NAMALWA (cell line): ENCODE measurements at places on chromosomes 4 and X.

DNA sequence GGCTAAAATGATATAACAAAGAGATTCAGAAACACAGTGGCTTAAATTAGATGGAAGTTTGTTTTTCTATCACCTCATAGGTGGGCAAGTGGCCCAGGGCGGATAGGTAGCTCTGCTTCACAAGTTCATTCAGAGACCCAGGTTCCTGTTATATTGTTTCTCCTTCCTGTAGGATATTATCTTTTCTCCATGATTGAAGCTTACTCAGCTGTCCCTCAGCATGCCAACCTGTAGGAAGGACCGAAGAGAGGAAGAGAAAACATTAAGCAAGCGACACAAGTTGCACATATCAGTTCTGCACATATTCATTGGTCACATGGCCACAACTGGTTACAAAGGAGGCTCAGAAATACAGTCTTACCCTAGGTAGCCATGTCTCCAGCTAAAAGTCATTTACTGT, 6.9 kb downstream of the KLHL5 start:
- DNase-seq = no peak

GRCh38 chr4:184514121-184514988, 40.0 kb upstream of the IRF2 start:
- no peak for DNase-seq

GRCh38 chrX:115491766-115492165, 69.2 kb upstream of the PLS3 start:
- DNase-seq = no peak

DNA sequence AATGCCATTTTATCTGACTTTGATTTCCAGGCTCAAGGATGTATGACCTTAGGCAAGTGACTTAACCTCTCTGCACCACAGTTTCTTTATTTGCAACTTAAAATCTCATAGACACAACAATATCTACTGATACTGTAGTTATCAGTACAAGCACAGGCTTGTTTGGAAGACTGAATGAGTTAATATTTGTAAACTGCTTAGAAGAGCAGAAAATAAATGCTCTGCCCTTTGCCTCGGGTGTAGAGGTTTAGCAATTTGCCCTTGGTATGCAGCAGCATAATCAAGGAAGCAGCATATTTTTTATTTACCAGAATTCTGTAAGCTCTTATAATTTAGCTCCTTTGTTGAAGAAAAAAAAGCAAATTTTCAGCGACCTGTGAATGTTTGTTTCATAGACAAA, 2.9 kb upstream of the CXCL1 start:
- no peak for DNase-seq

GRCh38 chr4:79255793-79256192, 70.1 kb downstream of the NAA11 start:
- no peak for DNase-seq

GRCh38 chr4:1618438-1618837, 65.7 kb downstream of the FAM53A start:
- DNase-seq = no peak

DNA sequence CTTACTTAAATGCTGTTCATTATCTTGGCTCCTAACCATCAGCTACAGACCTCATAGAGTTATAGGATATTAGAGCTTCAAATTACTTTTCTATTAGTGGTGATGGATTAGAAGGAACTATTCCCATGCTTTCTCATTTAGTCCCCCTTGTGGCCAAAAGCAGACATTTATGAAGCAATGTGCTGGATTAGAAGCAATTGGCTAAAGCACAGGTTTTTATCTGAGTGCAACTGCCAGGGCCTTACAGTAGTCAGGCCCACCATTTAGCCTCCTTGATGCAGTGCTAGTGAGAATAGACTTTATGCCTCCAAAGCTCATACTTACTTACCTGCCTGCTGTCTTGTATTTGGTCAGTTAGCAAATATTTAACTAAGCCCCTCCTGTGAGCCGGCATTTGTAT, 93.0 kb downstream of the TSPAN7 start:
- DNase-seq = peak; percentile 44

GRCh38 chr4:137668885-137669545, 136.7 kb upstream of the PCDH18 start:
- DNase-seq = no peak

- DNase-seq = peak; percentile 59
These were observed 4.7 kb downstream of the RIPPLY1 start for GRCh38 chrX:106898462-106898861.

GRCh38 chrX:11382930-11383329, 89.7 kb downstream of the AMELX start:
- no peak for DNase-seq

DNA sequence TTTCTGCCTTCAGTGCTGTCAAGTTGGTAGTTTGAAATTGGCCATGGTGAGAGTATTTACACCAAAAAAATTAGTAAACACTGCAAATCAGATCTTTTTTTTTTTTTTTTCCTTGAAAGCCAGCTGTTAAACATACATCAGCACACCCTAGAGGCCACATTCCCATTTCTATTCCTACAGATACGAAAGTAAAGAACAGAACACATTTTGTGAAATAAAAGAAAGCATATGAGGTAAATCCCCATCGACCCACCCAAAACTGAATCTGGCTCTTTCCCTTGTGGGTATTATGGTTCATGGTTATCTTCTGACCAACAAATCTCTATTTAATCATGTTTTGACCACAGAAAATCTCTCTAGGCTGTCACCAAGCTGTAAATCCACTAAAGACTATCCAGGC, 41.8 kb upstream of the AP1AR start:
- DNase-seq = no peak

GRCh38 chrX:47247206-47247998, 14.6 kb downstream of the USP11 start:
- no peak for DNase-seq

GRCh38 chrX:7280520-7280919, 132.6 kb upstream of the PUDP start:
- no peak for DNase-seq

DNA sequence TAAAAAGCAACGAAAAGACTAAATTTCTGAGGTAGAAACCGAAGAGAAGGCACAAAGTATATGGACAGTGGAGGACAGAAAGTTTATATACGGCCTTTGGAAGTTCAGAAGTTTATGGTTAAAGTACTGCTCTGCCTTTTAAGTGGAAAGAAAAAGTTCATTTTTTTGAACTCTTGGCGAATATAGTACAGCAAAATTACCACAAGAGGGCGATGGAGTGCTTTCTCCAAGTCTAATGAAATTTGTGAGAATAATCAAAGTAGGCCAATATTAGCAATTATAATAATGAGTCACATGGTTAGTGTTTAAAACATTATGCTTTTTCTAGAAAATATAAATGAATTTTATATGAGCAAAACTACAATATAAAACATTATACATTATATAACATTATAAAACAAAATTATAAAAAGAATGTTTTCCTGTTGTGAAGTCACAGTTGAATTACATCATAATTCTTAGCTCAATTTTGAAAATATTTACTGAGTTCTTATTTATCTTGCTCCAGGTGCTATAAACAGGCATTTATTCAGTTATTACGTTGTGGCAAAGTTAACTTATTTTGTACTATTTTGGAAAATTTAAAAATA, 136.2 kb upstream of the BMPR1B start:
- peak; percentile 66 for DNase-seq

DNA sequence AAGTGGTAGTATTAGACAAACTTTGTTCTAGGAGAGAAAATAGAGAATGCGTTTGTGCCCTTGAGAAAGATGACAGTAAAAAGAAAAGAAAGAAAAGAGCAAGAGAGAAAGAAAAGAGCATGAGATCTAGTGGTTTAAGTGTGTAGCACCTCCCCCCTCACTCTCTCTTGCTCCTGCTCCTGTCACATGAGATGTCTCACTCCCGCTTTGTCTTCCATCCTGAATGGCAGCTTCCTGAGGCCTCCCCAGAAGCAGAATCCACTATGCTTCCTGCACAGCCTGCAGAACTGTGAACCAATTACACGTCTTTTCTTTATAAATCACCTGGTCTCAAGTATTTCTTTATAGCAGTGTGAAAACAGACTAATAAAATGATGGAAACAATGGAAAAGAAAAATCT, 499.6 kb downstream of the ACTRT1 start:
- DNase-seq = no peak

DNA sequence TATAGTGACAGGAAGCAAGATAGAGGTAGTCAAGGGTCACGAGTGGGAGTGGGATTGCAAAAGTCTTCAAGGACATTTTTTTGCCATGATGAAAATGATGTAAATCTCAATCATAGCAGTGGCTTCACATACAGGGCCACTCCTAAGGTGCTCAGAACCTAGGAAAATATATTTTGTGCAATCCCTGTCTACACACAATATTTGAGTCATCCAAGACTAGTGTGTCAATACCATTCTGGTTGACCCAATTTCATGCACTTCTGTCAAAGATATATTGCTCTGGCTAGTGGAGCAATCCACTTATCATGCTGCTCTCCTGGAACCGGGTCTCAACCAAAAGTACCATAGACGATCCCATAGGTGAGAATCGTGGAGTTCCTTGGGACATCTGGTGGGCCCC, 24.2 kb upstream of the XPNPEP2 start:
- DNase-seq = no peak

- no peak for DNase-seq
These were observed 52.1 kb downstream of the CFAP299 start for GRCh38 chr4:80387390-80388283.

DNA sequence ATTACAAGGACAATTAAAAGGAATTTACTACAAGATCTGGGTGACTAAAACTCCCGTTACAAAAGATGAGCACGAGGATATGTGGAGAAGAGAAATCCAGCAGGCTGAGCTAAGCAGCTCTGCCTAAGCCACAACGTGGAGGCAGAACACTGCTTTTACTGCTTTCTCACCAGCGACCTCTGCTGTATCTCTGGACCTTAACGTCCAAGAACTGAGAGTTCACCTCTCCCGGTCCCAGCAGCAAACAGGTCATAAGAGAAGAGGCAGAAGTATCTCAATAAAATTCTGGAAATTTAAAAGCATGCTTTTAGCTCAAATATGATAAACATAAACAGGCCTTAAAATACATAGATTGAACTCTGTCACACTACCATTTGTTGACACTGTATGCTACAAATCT, 81.0 kb downstream of the ADGRA3 start:
- peak; percentile 42 for DNase-seq

DNA sequence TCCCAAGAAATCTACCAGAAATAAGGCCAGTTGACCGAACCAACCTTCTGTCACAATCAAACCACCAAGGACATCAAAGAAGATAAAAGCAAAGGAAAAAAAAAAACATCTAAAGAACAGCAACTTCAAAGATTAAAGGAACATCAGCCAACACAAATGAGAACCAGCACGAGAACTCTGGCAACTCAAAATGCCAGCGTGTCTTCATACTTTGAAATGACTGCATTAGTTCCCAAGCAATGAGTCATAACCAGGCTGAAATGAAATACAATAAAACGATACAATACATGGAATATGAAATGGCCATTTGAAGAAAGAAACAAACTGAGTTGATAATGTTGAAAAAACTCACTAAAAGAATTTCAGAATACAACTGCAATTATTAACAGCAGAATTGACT, 611.6 kb upstream of the GRIA3 start:
- DNase-seq = no peak

DNA sequence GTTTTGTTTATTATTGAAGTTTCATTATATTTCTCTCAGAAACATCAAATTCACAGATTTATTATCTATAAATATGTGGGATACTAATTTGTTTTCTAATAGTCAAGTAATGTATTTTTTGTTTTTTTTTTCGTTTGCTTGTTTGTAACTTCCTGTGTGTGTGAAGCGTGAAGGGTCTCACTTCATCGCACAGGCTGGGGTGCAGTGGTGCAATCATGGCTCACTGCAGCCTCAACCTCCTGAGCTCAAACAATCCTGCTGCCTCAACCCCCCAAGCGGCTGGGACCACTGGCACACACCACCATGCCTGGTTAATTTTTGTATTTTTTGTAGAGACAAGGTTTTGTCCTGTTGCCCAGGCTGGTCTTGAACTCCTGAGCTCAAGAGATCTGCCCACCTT, 55.1 kb downstream of the SH3RF1 start:
- DNase-seq = peak; percentile 50

- peak; percentile 20 for DNase-seq
These were observed 123.7 kb downstream of the STOX2 start for GRCh38 chr4:184028561-184029374.

- DNase-seq = peak; percentile 58
These were observed 18.4 kb downstream of the ZFX start for GRCh38 chrX:24167719-24168472.

GRCh38 chr4:48341776-48342605, 662 bp downstream of the SLAIN2 start:
- DNase-seq = peak; percentile 55

- no peak for DNase-seq
These were observed 42.9 kb upstream of the DDX60 start for GRCh38 chr4:168361365-168362024.

GRCh38 chr4:113809311-113809710, 47.8 kb upstream of the CAMK2D start:
- DNase-seq = no peak

DNA sequence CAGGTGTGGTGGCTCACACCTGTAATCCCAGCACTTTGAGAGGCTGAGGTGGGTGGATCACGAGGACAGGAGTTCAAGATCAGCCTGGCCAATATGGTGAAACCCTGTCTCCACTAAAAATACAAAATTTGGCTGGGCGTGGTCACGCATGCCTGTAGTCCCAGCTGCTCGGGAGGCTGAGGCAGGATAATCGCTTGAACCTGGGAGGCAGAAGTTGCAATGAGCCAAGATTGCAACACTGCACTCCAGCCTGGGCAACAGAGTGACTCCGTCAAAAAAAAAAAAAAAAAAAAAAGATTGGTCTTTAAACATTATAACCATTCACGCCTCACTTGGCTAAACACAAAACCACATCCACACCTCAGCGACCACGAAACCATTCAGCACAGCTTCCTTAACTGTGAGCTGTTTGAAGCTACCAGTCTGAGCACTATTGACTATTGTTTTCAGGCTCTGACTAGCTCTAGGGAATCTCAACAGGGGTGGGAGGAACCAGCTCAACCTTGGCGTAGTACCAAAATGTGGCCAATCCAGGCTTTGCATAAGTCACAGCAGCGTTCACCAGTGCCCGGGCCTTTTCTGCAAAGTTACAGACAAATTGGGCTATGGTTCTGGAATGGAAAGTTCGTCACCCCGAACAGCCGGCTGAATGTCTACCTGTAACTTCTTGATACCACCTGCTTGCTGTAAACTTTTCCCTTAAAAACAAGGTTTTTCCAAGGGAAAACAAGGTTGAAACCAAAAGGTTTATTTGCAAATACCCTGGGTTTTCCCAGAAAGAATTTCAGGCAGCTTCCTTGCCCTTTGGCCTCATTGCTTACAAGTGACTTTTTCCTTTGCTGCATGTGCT, 73.6 kb upstream of the DHX15 start:
- DNase-seq = peak; percentile 43

DNA sequence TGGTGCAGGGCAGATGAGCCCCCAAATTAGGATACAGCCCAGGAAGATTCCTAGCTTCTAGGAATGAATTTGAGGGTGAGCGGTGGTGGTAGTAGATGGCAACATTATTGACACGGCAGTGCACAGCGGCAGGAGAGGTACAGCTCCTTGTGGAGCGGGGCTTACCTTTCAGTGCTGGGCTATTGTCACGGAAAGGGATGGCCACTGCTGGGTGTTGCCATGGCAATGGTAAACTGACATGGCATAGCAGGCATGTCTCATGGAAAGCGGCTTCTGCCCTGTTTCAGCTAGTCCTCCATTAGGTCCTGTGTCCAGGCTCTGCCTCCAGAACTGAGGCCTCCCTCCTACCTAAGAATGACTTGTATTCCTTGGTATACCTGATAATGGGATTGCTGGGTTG, 81.8 kb upstream of the WDR1 start:
- DNase-seq = no peak
